ENCODE measurements at places on chromosomes 16 and 17.

DNA sequence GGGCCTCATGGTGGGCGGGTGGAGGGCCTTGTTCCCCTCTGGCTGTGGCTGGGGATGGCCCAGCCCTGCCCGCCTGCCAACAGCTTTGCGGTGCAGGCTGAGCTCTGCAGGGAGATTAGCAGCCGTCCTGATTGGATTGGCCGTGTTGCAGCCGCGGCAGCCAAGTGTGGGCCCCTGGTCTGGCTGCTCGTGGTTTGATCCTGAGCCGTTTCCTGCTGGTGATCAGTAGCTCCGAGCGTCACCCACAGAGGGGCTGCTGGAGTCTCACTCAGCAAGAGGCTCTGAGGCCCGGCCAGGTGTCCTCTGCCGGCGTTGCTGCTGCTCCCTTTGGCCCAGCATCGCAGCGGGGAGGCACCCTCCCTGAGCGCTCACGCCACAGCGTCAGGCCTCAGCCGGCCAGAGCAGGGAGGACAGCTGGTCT, 32.5 kb downstream of the BAIAP2 start:
- DNase-seq: no peak

GRCh38 chr16:56878282-56878854, 13.4 kb downstream of the SLC12A3 start:
- no peak for DNase-seq

DNA sequence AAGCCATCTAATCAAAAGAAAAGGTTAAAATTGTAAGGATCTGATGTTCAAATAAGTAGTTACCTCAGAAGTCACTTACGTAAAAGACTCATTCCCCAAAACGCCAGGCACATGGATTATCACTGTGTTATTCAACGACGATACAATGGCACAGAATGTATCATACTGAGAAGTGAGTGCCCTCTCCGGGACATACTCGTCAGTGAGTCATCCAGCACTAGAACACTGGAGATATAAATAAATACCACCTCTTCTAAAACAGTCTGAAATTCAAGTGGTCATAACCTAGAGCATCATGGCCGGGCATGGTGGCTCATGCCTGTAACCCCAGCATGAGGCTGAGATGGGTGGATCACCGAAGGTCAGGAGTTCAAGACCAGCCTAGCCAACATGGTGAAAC, 24.9 kb downstream of the USP31 start:
- DNase-seq: no peak

GRCh38 chr17:80762076-80762475, 217.4 kb downstream of the RPTOR start:
- no peak for DNase-seq

- DNase-seq: no peak
Observed at GRCh38 chr17:38733982-38734973, 4.1 kb downstream of the CISD3 start.

GRCh38 chr16:11161974-11162373, 94.0 kb downstream of the SOCS1 start:
- DNase-seq: no peak

DNA sequence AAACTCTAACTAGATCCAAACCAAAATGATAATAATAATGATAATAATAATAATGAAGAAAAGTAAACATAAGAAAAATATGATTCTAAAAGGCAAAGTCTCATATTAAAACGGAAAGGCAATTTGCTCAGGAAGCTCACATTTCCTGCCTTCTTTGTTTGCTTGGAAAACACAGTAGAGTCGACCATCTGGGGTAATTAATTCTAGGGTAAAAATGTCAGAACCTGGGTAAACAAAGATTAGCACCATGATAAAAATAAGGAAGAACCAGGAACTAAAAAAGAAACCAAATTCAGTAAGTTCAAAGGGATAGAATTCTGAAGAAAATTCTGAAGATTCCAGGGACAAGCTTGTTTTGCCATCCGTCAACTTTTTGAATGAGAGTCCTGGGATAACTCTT, 16.2 kb downstream of the KRABD2 start:
- no peak for DNase-seq

- DNase-seq: no peak
Observed at GRCh38 chr16:72464597-72465368, 292.8 kb upstream of the PMFBP1 start.

DNA sequence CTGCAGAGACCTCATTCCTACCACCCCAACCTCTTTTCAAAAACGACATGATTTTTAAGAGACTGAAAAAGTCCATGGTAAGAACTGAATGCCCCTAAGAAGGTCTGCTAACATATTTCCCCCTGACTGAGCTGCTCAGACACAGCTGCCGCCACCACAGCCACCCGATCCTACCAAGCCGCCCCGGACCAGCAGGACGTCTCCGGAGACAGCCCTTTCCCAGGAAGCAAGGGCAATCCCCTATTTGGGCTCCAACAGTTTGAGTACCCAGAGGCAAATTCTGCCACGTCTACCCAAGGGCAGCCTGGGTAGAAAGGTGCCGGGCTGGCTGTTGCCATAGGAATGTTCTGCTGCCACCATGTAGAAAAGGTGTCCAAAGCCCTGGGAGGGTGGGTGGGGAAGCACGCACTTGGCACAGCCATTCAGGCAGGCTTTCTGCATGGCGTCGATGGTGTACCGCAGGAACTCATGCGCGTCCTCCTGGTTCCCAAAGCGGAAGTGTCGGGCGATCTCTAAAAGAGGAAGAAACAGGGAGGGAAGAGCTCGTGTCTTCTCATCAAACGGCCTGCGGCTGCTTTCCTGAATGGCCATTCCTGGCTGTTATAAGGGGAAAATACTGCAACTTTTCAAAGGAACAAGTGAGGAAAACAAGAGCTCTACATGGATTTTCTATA, 13.6 kb downstream of the USP36 start:
- no peak for DNase-seq

- no peak for DNase-seq
Observed at GRCh38 chr16:50497592-50497991, 50.6 kb upstream of the NKD1 start.

GRCh38 chr16:76683051-76683450, 405.9 kb downstream of the CNTNAP4 start:
- no peak for DNase-seq

DNA sequence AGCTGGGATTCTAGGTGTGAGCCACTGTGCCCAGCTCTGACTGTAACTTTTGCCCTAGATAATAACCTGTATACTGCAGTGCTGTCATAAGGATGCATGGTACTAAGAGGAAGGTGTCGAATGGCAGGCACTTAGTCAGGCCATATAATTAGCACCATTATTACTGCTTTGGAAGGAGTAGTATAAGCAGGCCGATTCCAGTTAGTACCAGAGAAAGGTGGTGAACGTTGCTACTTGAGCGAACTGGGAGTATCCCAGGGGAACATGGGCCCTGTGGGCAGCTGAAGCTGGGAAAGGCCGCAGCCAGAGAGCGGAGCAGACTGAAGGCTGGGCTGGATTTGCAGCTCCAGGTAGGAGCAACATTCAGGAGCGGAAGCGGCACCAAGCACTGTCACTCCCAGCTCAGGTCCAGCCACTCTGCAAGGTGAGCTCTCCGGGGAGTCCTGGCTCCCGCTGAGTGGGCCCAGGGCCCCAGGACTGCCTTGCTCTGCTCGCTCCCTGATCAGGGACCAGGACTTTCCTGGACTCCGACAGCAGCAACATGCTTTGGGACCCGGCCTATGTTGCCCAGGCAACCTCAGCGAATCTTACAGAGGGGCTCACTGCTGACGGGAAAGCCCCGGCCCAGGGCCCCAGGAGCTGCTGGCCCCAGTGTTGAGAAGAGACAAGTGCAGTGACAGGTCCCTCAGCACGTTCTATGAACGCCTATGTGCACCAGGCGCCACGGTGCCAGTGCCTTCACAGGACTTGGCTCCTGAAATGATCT, 28.6 kb downstream of the C16orf74 start:
- DNase-seq: no peak

GRCh38 chr17:28882154-28882895, 15.2 kb downstream of the FLOT2 start:
- DNase-seq: no peak

Measured in stimulated activated CD4-positive, alpha-beta T cell treated with anti-CD3 and anti-CD28 coated beads, Interleukin-1b, Interleukin-23, amount 100 ng/mL, for 1 hour (primary cell).